Activated naive CD8-positive, alpha-beta T cell treated with anti-CD3 and anti-CD28 coated beads for 36 hours (primary cell): ENCODE measurements at places on chromosomes 7 and 10. TPM values are rescaled to one million over a fixed set of nuclear protein-coding genes. Genes with fewer than 3 reads are reported as not detected.

DNA sequence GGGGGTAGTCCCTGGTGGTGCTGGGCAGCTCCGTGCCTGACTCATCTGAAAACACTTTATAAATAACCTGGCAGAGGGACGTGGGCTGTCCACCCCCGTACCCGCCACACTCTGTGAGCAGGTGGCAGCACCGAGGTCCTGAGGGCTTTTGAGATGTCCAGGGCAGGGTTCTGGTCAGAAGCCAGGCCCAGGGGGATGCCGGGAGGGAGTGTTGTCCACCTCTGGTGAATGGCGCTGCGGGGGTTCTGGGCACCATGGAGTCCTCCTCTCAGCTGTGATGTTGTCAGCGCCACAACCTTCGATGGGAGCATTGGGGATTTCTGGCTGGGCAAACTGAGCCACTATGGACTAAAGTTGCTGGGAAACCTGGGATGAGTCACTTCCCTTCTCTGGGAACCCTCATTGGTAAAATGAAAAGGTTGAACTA, 27.4 kb upstream of the GOLGA7B start:
- no peak for DNase-seq

GRCh38 chr10:75127471-75127870, 16.0 kb downstream of the SAMD8 start:
- DNase-seq, result no peak

DNA sequence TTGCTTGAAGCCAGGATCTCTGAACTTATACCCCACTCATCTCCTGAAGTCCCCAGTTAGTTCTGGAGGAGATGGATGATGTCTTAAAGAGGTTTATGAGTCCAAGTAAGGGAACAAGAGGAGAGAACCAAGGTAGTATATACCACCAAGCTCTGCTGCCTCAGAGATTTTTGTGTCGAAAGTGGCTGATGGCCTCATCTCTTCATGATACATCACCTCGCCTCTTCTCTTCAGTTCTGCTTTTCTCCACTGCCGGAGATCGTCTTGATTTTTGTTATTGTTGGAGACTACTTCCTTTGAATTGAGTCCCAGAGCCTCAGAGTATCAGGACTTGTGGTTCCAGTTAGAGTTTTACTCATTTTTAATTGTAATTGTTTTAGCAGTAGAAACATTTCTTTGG, 1.9 kb downstream of the VTI1A start:
- DNase-seq, result no peak

DNA sequence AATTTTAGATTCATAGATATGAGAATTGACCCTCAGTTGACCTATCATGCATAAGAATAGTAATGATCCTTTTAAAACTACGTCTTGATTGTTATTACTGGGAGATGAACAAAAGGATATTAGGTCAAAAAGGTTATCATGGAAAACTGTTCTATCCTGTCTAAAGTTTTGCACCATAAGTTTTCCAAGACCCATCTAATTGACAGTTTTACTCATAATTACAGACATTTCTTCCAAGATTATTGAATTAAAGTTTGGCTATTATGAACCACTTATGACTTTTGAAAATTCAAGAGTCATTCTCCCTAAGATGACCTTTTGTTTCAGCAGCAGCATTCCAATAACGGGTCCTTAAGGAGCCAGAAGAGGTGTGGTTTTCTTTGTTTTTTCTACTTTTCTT, 144.3 kb downstream of the WNT2 start:
- DNase-seq, result no peak

DNA sequence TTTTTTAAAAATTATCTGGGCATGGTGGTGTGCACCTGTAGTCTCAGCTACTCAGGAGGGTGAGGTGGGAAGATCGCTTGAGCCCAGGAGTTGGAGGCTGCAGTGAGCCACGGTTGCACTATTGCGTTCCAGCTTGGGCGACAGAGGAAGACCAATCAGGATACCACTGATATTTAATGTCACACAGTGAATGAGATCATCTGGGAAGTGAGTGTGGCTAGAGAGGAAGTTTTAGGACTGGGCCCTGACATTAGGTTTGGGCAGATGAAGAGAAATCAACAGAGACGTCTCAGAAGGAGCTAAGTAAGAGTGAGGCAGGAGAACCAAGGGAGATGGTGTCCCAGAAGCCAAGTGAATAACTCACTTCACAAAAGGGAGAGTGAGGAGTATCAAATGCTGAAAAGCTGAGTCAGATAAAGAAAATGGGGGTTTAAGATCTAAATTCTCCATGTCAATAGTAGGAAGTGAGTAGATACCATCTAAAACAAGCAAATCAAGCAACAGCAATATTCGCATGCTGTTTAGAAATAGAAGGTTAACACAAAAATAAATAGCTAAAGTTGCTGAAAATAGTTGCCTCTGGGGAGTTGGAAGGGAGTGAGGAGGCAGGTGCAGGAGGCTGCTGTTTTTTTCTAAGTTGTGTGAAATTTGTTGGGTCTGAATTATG, 11.5 kb downstream of the PILRA start:
- DNase-seq, result no peak

GRCh38 chr10:91707236-91707635, 74.4 kb upstream of the PPP1R3C start:
- DNase-seq, result no peak

- no peak for DNase-seq
These were observed 2.8 kb downstream of the HOXA2 start for GRCh38 chr7:27099453-27100370.

- peak; percentile 72 for DNase-seq
These were observed 11.5 kb upstream of the OGA start for GRCh38 chr10:101829561-101830315.

DNA sequence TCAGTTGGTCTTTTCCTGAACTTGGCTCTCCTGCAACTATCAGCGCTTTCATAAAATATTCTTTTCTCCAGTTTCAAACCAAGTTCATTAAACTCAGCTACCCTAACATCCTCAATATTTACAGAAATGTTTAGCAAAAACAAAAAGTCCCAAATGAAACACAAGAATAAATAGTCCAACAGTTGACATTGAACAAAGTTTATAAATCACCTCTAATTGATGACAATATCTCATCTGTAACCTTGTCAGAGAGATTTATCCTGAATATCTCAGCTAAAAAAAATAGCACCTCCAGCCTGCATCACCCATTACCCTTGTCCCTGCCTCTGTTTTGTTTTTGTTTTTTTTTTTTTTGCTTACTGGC, 76.1 kb downstream of the ANK3 start:
- DNase-seq, result no peak

DNA sequence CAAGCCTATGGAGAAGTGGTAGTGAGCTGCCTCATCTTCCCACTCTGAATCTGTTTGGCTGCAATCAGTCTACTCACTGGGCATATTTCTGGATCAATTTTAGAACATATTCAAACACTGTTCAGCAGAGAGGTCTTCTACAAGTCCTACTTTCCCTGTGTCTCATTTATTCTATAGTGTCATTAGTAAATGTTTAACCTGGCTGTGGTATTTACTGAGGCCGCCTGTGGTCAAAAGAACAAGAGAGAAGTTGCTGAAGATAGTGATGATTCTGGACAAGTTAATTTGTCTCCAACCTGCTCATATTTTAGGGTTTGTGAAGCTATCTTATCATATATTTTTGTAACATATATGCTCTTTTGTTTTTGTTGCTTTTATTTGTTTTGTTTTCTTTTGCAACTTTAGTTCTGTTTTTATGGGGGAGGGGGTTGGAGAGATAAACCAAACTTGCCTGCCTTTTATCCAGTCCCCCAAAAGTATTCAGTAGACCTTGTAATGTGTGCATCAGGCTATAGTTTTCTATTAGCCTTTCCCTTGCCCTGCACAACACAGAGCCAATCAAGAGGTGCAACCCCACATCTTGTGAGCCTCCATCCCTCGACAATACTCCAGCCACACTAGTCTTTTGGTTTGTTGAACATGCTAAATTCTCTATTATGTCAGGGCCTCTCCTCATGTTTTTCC, 362.8 kb upstream of the MBL2 start:
- no peak for DNase-seq

GRCh38 chr7:150941351-150942000, 36.6 kb downstream of the KCNH2 start:
- DNase-seq, result no peak

GRCh38 chr10:22646388-22646853, 68.0 kb downstream of the PIP4K2A start:
- no peak for DNase-seq

The TACC2 gene
- not detected for total RNA-seq

- no peak for DNase-seq
These were observed 113.0 kb downstream of the SGMS1 start for GRCh38 chr10:50510517-50511473.

The EN2 gene
- total RNA-seq, result not detected

- DNase-seq, result no peak
These were observed 30.3 kb downstream of the SLC29A3 start for GRCh38 chr10:71349406-71349805.

The SLC16A9 gene
- 1.9 TPM for total RNA-seq

The CPA5 gene
- 3.5 TPM for total RNA-seq

DNA sequence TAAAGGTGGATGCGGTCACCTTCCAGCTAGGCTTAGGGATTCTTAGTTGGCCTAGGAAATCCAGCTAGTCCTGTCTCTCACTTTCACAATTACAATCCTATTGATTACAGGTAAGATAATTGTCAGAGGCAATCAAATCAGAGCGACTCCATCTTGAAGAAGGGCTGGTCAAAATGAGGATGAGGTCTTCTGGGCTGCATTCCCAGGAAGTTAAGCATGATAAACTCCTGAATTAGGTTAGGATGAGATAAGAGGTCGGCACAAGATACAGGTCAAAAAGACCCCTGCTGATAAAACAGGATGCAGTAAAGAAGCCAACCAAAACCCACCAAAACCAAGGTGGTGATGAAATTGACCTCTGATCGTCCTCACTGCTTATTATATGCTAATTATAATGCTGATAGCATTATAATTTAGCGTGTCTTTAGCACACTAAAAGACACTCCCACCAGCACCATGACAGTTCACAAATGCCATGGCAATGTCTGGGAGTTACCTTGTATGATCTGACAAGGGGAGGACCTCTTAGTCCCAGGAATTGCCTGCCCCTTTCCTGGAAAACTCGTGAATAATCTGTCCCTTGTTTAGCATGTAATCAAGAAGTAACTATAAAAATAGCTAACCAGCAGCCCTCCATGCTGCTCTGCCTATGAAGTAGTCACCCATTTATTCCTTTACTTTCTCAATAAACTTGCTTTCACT, 237.6 kb downstream of the CCSER2 start:
- no peak for DNase-seq

The ARHGAP22 gene
- not detected for total RNA-seq

GRCh38 chr10:37619336-37619735, 238.1 kb downstream of the ZNF248 start:
- DNase-seq, result no peak

DNA sequence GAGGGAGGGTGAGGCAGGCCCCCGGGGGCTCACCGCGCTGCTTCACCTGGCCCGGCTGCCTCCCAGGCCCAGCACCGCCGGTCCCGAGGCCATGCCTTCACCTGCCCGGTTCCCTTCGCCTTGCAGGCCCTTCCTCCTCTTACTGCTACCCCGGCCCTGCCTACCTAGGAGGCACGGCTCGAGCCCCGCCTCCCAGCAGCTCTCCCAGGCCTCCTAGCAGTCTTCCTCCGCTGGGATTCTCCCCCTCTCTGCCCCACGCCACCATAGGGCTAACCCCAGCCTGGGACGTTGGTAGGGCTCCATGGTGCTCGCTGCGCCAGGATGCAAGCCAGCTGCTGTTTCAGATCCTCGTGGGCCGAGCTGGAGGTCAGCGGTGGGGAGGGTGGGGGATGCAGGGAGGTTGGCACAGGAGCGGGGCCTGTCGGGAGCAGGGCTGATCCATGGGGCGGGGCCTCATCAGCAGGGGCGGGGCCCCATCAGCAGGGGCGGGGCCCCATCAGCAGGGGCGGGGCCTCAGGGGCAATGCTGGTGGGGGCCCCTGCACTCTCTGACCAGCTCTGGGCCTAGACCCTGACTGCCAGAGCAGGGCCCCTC, 63.3 kb downstream of the RASGEF1A start:
- no peak for DNase-seq

The BAIAP2L1 gene
- 2.3 TPM for total RNA-seq

DNA sequence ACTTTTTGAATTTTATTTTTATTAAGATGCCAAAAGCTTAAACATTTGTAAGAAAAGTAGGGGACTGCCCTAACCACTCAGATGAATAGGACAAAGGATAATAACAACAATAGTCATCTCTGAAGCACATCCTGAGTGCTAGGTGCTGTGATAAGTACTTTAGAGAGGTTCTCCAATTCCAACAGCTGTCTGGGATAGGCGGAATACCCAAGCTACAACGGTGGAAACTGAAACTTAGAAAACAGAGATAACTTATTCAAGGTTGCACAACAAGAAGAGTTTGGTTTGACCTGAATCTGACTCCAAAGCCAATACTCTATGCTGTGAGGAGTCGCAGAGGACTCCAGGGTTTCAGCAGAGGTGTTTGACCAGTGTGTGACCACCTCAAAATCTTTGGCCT, 2.0 kb downstream of the RTKN2 start:
- no peak for DNase-seq

GRCh38 chr7:158272509-158273137, 315.0 kb downstream of the PTPRN2 start:
- no peak for DNase-seq

DNA sequence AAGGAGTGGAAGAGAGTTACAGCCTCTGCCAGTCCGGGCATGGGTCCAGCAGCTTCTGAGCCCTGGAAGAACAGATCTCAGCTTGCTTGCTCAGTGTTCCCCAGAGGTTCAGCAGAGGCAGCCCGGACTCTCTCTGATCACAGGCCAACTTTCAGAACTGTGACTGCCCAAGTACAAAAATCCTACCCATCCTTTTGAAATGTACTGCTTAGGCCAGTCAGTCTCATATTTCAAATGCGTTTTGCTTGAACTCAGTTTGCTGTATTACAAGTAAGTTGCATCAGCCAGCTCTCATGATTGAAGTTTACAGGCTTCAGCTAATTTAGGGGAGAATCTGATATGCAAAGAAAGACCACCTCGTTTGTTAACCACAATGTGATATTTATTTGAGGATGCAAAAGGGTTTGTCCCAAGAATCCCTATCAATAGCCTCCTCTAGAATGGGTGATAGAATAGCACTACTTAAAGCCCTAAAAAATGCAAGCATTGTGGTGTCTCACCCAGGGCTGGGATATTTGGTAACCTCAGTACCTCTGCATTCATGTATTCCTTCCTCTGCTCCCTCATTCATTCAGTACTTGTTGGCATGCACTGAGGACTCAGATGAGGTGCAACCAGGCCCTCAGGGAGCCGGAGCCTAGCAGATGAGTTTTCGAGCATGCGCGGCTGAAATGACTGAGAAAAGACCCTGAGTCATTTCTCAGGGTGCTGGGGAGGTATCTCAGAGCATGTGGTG, 7.0 kb downstream of the AIMP2 start:
- no peak for DNase-seq
